KG1 (cell line): ENCODE measurements at places on chromosomes 2 and 18.
A peak's percentile ranks its signal among the peaks of the same experiment; 100 is the strongest.

DNA sequence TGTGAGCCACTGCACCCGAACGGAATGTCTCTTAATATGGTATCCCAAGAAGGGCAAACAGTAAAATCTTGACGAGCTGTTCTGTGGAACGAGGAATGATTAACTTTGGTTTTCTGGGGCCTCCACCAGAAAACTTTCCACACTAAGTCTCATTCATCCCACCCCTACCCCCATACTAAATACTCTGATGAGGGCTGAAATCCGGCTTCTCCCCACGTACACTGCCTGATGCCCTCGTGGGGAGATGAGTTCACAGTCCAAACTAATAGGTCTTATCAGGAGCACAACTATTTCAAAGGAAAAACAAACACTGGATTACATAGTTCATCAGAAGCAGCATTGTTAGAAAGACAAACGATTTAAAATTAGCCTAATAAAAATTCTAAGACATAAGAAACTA, 49.2 kb upstream of the TCF4 start:
- DNase-seq: no peak

DNA sequence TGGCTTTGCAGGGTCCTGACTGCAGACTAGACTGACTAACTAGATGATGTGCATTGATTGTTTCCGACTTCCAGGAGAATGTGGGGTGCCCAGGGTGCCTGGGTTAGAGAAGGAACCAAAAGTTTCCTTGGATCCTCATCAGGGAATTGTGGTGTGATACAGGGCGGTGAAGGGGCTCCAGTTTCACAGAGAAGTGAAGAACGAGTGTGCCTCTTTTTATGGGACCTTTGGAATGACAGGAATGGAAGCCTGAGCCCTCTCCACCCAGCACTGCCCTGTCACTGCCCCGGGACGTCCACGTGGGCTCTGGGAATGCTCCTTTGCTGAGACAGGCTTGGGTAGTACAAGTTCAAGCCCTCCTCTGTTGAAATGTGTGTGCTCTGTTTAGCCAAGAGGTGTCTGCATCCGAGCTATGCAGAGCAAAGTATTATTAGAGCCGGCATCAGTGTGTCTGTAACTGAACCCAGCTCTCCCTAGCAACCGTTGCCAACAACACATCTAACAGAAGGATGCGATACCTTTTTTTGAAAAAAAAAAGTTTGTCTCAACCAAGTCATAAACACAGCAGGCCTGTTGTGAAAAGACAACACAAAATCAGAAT, 183.6 kb downstream of the SMAD7 start:
- no peak for DNase-seq

GRCh38 chr18:55650363-55650870, 62.4 kb upstream of the TCF4 start:
- no peak for DNase-seq

GRCh38 chr2:70212298-70212932, 21.6 kb upstream of the C2orf42 start:
- no peak for DNase-seq

DNA sequence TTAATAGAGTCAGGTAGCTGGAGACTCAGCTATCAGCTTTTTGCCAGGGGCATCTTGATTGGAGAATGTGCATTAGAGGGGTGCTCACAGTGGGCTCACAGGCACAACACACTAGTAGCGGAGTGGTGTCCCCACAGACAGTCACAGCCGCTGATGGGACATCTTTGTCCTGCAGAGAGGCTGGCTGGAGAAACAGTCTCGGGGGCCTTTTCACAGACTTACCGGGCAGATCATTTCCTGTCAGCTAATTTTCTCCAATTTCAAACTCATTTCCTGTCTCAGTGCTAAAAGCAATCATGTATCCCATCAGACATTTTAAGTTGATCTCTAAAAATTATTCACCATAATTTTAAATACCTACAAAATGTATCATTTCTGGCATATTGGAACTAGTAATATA, 562.6 kb downstream of the DCDC2C start:
- no peak for DNase-seq

- peak; percentile 13 for DNase-seq
Measured at GRCh38 chr2:142140434-142140845, 9.6 kb upstream of the LRP1B start.

- no peak for DNase-seq
Measured at GRCh38 chr2:36562240-36562639, 35.7 kb downstream of the FEZ2 start.

DNA sequence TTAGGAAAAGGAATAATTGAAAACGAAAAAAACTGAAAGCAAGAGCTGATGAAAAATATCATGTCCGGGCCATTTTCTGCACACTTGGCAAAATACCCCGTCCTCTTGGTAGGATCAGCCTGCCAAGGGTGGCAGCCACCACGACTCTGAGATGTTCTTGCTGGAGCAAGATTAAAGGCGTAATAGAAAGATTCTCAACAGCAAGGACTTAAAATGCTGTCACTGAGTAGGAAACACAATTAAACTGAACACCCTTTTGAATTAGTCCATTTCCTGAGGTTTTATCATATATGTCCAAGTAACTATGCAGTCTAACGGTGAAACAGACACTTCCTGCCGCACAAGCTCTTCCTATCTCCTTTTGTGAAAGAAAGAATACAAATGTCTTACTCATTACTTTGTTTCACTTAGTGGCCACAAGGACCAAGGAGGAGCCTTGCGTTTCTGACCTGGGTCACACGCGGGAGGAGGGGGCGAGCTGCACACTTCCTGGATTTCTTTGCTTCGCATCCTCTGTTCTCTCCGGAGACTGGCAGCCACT, 222.7 kb downstream of the PIEZO2 start:
- DNase-seq: peak; percentile 78

GRCh38 chr2:127007652-127008051, 99.3 kb downstream of the BIN1 start:
- DNase-seq: no peak

DNA sequence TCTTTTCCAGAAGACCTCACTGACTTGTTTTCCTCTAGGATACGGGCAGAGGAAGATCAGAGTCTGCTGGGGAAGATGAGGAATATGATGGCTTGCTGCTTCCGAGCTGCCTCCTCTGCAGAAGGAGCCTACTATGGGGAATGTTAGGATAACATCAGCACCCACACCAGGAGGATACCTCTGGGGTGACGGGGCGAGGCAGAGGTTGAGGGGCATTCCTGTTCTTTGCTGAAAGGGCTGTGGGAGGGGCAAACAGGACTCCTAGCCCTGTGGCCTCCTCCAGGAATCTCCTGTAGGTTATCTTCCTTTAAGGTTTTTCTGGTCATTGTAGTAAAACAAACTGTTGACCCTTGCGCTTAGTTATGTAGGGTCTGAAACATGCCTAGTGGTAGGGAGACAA, 102.5 kb downstream of the CRIM1 start:
- no peak for DNase-seq

- DNase-seq: no peak
Measured at GRCh38 chr18:58051765-58052460, 7.9 kb downstream of the NEDD4L start.

DNA sequence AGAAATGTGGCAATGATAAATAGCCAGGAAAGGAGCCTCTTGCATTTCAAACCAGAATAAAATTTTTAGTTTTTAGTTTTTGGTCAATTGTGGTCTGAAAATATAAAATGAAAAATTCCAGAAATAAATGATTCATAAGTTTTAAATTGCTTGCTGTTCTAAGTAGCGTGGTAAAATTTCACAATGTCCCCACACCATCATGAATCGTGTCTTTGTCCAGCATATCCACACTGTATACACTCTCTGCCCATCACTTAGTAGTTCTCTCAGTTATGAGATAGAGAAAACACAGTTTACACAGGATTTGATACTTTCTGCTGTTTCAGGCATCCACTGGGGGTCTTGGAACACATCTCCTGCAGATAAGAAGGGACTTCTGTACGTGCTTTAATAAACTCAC, 783.9 kb downstream of the TSN start:
- no peak for DNase-seq

DNA sequence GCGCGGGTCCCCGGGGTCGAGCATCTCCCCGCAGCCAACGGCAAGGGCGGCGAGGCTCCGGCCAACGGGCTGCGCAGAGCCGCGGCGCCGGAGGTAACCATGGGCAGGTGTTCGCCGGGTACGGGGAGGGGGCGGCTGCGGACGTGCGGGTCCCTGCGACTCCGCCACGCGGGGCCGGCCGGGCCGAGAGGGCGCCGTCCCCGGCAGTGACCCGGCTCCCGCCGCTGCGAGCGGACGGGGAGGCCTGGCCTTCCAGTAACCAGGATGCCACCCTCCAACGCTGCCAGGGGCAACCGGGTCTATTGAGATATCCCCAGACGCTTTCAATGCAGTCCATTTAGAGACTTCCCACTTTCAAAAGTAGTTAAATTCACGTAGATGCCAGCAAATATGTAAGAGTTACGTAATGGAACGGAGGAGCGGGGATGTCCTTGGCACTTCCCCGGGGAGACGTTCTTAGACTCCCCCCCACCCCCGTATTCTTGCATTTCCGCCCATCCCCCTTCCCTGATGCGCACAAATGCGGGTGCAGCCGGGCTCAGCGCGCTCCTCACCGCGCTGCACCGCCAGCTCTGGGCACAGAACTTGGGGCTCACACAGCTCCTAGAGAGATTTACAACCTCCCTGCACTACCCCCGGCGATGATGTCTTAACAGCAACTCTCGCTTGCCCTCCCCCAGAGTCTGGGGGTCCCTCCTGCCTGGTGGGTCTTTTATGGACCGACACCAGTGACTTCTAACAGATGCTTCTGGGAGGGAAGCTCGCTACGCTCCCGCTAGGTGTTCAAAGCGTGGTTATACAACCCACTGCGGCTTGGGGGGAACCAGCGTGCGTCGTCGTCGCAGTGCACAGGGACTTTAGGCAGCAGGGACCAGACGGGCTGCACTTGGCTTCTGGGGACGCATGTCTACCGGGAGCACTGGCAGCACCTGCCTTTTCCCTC, 657 bp downstream of the SGPP2 start:
- no peak for DNase-seq

DNA sequence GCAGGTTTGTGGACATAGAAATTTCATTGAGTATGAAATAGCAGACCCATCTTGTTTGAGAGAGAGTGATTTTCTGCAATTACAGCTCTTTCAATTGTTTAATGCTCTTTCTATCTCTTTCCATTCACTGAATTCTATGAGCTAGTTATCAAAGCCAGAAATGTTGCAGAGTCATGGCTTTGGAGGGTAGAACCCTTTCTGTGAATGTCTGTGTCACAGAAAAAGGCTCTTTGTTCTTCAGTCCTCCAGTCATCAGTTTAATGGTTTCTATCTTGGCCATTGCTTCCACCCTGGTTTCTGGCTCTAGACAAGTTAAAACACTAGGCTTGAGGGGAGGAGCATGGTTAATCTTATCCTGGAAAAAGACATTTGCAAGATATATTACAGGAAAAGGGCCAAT, 655.0 kb downstream of the STK39 start:
- DNase-seq: no peak

GRCh38 chr2:173656086-173656485, 301.4 kb downstream of the CDCA7 start:
- DNase-seq: no peak
